NCI-H1048 (cell line): ENCODE measurements at places on chromosomes 2 and 18.

- DNase-seq: no peak
These were observed 35.2 kb downstream of the SP140L start for GRCh38 chr2:230362030-230362691.

- no peak for DNase-seq
These were observed 86.0 kb downstream of the OSBPL6 start for GRCh38 chr2:178280244-178280852.

- DNase-seq: no peak
These were observed 4.4 kb upstream of the ACKR3 start for GRCh38 chr2:236565212-236565611.

DNA sequence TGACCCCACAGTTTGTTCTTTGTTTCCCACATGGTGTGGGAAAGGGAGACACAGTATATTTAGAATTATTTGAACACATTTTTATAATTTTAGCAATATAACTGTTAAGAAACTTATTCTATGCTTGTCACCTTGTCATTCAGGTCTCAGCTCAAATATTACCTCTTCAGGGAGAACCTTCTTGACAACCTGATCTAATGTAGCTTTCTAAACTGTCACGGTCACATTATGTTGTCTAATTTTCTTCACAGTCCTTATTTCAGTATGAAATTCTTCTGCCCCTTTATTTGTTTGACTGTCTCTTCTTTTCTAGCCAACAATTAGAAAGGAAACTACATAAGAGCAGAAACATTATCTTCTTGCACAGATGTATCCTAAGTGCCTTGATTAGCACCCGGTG is 304.3 kb upstream of the PARD3B start:
- DNase-seq: no peak

DNA sequence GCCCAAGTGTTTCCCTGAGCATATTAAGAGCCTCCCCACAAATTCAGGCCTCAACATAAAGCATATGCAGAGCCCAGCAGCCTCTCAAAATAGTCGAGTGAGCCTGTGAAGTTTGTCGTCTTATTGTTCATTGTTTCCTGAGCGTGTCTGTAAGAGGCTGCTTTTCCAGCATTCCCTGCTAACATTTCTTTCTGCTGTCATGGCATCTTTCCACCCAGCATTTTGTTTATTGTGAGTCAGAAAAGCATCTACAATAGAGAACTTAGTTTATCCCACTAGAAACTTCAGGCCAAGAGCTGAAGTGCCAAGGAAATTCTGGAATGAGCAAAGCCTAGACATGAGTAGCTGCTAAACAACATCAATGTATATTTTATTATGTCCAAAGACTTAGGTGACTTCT is 46.3 kb upstream of the STAM2 start:
- no peak for DNase-seq

- DNase-seq: no peak
These were observed 72.6 kb upstream of the PID1 start for GRCh38 chr2:229343661-229344060.

- no peak for DNase-seq
These were observed at the start of gene MXD1 for GRCh38 chr2:69914950-69915945. TSS of gene MXD1 (plus strand) at chr2:69915109. CDS start at chr2:69915331, 222 bp downstream.

DNA sequence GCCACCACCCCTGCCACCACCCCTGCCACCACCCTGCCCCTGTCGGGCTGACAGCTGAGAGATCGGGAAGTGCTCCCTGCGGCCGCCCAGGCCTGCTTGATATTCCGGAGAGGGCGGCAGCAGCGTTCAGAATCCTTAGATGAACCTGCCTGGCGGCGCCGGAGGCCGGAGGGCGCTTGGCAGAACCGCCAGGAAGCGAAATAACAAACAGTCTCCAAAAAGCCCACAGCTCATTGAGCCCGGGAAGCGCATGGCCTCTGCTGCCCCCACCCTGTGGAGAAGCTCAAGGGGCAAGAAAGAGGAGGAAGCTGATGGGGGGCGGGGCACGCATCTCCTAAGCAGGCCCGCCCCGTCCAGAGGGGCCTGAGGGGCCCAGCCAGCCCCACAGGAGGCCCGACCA is 92.2 kb upstream of the MBOAT2 start:
- DNase-seq: no peak

DNA sequence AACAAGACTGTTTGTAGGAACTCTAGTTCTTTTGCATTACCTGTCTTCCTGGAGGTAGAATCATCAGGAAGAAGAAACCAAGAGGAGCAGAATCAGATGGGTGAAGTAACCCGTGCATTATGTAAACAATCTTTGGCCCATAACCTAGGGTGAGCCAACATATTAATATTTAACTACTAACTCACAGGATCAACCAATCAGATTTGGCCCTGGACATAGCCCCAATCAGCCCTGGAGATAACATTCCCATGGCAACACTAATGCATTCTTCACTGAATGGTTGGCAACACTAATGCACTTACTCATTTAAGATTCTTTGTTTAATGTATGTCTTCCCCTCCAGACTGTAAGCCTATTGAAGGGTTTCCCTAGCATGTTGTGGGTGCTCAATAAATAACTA is 72.0 kb upstream of the CTAGE1 start:
- no peak for DNase-seq

DNA sequence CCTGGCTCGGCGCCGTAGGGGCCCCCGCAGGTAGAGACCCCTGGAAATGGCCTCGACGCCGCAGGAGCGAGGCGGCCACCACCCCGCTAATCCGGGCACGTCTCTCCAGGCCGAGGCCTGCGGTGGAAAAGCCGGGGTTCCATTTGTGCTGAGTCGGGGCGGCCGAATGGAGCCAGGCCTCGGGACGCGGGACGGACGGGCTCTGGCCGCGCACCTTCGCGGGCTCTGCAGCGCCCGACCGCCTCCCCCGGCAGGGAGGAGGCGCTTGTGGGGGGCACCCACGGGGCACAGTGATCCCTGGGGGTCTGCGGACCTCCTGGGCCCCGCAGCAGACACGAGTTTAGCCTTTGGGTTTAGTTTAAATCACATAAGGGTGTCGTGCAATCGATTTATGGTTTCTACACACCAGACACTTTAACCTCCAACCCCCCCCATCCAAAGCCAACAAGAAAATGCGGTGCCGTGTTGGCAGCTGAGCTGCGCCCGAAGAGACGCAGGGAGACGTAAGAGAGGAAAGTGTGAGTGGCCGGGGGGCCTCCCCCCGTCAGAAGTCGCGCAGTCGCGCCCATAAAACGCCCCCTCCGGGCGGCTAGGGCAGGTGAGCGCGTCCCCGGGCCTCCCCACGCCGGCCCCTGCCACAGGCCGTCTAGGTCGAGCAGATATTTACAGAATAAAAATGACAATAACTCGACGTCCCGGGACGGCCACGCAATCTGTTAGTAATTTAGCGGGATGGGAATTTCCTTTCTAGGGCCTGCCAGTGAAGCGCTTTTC is 1.0 kb upstream of the NFATC1 start:
- peak; percentile 66 for DNase-seq
